ENCODE measurements at places on chromosomes 4 and X.

DNA sequence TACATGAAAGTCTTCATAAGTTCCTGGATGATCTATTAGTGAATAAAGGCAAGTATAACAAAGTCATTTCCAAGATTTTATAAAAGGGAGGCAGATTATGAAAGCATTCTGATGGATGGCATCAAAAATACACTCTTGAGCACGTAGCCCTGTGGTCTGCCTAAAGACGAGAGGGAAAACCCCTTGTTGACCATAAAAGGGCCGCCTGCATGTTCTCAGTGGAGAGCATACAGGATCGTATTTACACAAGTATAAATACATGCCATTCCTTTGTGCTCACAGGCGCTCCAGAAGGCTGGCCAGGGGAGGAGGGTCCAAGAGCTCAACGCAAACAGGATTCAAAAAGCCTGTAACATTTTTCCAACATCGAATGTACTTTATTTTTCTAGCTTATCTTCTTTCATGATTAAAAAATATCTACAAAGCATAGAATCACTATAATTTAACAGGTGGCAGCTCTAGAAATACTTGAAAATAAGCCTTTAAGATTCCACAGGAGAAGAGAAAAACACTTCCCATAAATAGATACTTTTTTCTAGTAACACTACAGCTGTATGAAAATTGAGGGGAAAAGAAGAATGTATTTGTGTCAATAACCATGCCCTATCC lies 29.6 kb downstream of the PDGFC start:
- DNase-seq = no peak

- no peak for DNase-seq
Measured at GRCh38 chr4:30619679-30620078, 100.5 kb upstream of the PCDH7 start.

- DNase-seq = no peak
Measured at GRCh38 chrX:150759568-150760416, 66.6 kb downstream of the MTMR1 start.

- DNase-seq = no peak
Measured at GRCh38 chr4:6204098-6204497, 3.7 kb upstream of the JAKMIP1 start.

- DNase-seq = no peak
Measured at GRCh38 chr4:2302387-2303119, 40.6 kb upstream of the MXD4 start.

DNA sequence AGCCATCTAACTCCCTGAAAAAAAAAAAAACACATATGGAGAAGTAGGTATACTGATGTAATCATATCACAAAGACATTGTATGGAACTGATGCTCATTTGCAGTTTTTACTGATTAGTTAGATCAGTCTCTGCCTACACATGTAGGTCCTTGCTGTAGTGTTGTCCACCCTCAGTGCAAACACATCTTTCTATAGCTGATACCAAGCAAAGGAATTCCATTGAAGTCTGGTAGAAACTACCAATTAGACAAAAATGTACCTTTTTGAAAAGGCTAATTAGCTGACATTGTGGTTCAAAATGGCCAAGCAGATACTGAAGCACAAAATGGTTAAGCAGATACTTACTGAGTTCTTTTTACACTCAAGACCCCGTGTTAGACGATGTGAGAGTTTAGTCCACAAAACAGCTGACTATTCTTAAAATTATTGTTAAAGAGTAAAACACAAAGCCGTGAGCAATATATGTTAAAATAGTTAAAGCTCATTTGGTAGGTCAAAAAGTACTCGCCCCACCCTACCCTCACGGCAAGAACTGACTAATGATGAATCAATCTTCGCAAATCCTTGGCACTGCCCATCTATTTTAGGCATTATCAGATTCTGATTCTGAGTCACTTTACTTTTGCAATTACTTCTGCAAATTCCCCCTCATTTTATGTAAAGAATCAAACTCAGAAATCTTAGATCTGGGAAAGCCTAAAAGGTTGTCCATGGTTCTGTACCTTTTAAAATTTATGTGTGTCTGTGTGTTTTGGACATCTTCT lies 40.4 kb downstream of the COL4A6 start:
- no peak for DNase-seq

GRCh38 chrX:11952176-11952720 lies 186.0 kb upstream of the FRMPD4 start:
- no peak for DNase-seq

DNA sequence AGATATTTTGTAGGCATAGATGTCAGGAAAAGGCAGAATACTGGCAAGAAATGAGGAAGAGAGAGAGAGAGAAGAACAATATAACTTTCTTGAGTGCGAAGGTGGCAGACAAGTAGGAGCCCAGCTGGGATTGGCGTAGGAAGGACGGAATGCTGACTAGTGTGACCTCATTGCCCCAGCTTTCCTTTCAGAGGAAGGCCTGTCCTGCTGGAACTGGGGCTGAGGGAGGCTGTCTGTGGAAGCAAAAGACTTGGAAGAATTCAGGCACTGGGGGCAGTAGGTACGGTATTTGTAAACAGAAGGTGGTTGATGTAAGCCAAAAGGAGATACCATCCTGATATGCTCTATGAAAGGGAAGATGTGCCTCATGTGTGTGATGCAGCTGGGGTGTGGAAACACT lies 818.4 kb downstream of the ADGRL3 start:
- no peak for DNase-seq

GRCh38 chrX:21738210-21738949 lies 19.5 kb downstream of the SMPX start:
- no peak for DNase-seq

GRCh38 chrX:131262738-131263679 lies 26.1 kb downstream of the IGSF1 start:
- DNase-seq = no peak

- DNase-seq = no peak
Measured at GRCh38 chr4:159455675-159456237, 352.9 kb downstream of the RAPGEF2 start.

GRCh38 chrX:153687121-153688039 lies at the start of gene SLC6A8:
SLC6A8 (plus strand) TSS chrX:153687926; CDS start chrX:153688575, 649 bp downstream.
- DNase-seq = no peak

DNA sequence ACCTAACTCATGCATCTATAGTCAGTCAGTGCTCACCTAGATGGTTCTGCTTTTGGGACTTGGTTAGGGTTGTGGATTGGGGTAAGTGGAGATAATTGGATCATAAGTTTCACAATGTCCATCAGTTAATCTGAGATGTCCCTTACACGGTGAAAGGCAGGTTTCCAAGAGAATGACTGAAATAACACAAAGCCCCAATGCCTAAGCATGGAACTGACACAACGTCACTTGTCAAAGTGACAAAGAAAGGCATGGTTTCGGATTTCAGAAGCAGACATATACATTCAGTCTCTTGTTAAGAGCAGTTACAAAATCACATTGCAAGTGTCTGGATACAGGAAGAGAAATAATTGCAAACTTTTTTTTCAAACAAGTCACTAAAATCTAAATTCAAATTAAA lies 1456.9 kb downstream of the TECRL start:
- no peak for DNase-seq

DNA sequence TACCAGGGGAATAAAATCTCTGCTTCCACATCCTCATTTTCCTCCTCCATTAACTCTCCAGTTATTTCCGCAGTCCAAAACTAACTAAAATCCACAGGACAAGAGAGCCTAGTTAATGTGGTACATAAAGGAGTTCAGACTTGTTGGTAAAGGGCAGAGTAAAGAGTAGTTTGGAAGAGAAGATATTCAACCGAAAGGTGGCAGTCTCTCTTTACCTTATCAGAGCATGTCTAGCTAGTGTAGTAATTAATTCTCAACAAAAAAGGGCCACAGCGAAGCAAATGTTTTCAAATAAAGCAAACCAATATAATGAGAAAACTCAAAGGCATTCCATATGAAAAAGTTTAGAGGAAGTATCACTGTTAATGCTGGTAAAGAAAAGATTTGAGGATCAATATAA lies 286.5 kb downstream of the GLUD2 start:
- no peak for DNase-seq

- DNase-seq = no peak
Measured at GRCh38 chrX:2517055-2517454, 16.3 kb upstream of the DHRSX start.

DNA sequence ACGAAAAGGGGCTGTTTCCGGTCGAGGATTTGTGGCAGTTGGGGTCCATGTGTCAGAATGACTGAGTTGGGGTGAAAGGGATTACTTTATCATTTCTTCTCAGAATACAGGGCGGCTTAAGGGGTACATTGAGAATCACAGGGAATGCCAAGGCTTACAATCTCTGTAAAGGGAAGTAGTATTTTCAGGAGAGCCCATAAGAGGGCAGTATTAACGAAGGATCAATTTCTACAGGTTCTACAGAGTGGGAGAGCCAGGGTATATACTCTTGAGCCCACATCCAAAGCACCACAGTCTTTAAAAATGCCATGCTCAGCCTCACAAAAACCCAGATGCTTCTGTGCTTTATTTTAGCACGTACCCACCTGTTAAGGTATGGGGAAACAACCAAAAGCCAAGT lies 67.7 kb upstream of the ZXDA start:
- no peak for DNase-seq

GRCh38 chr4:24024605-24025004 lies 134.8 kb upstream of the PPARGC1A start:
- DNase-seq = no peak

GRCh38 chr4:90234916-90235547 lies 107.8 kb downstream of the CCSER1 start:
- DNase-seq = no peak

DNA sequence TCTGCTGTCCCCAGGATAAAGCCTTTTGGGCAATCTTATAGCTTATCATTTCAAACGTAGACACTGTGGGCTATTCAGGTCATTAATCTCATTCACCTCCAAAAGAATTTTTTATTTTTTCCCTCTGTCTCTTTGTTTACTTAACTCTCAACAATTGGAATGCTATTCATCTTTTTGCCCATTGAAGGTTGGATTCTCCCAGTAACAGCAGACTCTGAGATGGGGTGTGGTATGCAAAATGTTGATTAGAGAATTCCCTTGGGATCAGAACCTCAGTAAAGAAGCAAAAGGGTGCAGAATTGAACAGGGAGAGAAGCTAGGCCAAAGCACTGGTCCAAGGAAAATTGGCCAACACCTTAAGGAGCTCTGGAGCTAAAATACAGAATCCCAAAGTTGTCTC lies 60.4 kb downstream of the CAMK2D start:
- DNase-seq = no peak

GRCh38 chr4:95549246-95550114 lies 707 bp upstream of the UNC5C start:
- DNase-seq = no peak

DNA sequence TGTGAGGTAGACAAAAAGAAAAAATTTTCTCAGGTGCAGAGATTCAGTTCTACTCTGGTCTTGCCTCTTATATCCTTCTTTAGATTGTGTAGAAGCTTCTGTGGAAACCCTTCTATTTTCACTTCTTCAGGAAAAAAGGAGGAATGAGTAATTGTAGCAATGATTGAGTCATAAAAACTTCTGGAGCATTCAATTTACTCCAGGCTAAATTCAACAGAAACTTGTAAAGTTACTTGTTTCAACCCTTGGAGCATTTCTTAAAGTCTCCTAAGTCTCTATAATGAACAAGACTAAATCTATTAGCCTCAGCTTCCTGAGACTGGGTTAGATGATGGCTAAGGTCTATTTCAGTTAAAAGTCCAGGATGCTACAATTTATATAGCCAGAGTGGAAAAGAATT lies 29.9 kb downstream of the BOD1L1 start:
- DNase-seq = no peak

DNA sequence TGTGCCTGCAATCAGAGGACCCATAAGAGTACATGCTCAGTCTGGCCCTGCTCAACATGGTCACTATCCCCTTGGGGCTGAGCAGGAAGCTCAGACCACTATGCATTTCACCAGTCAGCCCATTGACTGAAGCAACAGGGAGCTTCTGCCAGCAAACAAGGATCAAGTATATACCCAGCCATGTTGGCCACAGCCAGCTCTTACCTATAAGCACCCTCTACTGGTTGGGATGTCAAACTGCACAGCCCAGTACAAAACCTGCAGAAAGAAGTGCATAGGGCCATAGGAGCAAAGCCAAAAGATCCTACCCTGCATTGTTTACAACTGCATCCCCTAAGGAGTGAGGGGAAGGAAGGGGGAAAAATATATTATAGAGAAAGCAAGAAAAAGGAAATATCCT lies 214.4 kb upstream of the CPEB2 start:
- no peak for DNase-seq

GRCh38 chr4:13933191-13933590 lies 305.7 kb upstream of the BOD1L1 start:
- no peak for DNase-seq

DNA sequence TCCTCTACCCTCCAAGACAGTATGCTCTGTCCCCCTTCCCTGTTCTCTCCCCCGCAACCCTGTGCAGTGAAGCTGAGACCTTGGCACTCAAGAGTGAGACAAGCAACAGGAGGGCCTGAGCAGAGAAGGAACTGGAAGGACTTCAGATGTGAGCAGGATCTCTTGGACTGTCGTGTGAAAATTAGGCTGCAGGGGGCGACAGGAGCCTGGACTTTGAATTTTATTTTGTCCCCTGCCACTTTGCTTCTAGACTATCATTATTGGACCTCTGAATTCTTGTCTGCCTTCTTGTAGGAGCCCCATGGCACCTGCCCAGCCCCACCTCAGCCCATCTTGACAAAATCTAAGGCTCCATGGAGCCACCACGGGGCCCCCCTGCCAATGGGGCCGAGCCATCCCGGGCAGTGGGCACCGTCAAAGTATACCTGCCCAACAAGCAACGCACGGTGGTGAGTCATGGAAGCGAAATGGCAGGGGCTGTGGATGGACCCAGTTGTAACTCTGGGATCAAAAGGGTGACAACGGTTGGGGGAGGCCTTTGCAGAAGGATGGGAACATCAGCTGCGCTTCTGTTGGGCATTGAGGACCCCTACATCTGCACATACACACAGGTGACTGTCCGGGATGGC lies 1.7 kb downstream of the ARAF start:
- DNase-seq = no peak

- no peak for DNase-seq
Measured at GRCh38 chrX:47796433-47796906, 40.2 kb upstream of the ZNF81 start.

- no peak for DNase-seq
Measured at GRCh38 chr4:146342600-146343192, 128.4 kb downstream of the REELD1 start.

GRCh38 chr4:184471881-184472613 lies 2.3 kb downstream of the IRF2 start:
- no peak for DNase-seq

DNA sequence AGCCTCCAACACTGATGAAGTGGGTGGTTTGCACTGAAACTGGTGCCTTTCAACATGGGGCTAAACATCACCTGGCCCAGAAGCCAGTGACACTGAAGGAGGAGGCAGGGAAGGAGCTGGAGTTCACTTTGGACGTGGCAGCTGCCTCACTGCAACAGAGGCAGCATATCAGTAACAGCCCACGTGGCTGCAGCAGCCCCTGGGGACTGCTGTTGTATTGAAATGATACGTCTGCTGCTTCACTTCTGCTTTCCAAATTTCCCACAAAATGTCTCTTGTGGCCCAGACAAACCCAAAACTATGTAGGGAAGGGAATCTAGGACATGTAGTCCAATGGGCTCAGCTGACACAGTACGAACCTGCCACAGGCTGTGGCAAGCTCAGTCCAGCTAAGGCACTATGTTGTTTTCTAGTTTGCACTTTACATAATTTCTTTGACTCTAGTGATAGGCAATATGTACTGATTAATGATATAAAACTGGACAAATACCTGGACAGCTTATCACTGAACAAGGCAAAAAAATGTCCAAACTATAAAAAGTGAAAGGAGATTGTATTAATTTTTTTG lies 84.7 kb upstream of the RAPGEF2 start:
- no peak for DNase-seq

- no peak for DNase-seq
Measured at GRCh38 chr4:129326571-129327460, 230.9 kb downstream of the C4orf33 start.

All from vagina (tissue), 2 donors.